Stimulated activated CD4-positive, alpha-beta T cell treated with anti-CD3 and anti-CD28 coated beads, Interleukin-1b, Interleukin-23, amount 100 ng/mL, for 1 hour (primary cell): ENCODE measurements at places on chromosomes 2 and 18.

GRCh38 chr2:48587560-48587959, 30.1 kb upstream of the GTF2A1L start:
- DNase-seq, result no peak

- DNase-seq, result no peak
Observed at GRCh38 chr2:171763602-171764001, 76.3 kb downstream of the DYNC1I2 start.

GRCh38 chr2:113237604-113238160, 41.0 kb downstream of the PAX8 start:
- DNase-seq, result no peak

DNA sequence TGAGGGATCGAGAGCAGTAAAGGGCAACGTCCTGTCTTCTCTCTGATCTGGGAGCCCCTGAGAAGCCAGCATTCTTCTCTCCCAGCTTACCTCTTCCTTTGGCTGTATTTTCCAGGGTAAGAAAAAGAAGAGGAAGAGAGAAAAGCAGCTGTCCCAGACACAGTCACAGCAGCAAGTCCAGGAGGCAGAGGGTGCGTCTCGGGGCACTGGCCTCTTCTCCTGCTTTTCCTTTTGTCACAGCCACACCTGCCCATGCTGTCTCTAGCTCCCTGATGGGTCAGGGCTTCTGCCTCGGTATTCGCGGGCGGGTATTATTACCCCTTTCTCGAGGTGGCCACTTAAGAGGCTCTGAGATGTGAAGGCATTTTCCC, 20.3 kb downstream of the TGOLN2 start:
- DNase-seq, result no peak

DNA sequence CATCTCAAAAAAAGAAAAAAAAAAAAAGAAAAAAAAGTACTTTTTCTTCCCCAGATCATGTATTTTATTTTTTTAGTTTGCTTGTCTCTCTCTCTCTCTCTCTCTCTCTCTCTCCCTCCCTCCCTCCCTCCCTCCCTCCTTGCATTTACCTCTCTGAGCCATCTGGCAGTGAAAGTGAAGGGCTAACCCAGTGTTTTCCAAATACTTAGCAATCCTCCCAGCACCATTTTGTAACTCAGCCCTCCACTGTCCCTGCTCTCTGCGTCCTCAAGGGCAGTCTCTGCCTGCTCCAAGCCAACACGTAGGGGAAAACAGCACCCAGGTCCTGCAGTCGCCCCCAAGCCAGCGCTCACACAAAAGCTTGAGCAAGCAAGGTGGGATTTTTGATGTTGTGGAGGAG, 19.6 kb upstream of the TEX44 start:
- no peak for DNase-seq
